ENCODE measurements at places on chromosomes 2 and 18. TPM values are rescaled to one million over a fixed set of nuclear protein-coding genes. Genes with fewer than 3 reads are reported as not detected.

GRCh38 chr18:64972545-64972944, 778.3 kb upstream of the CDH7 start:
- H3K27me3 ChIP-seq, result no peaks in the 10 kb centered on the region
- DNase-seq, result no peak
- no peaks in the 10 kb centered on the region for H3K36me3 ChIP-seq
- H3K4me3 ChIP-seq, result no peak overlapping the region
- H3K27ac ChIP-seq, result no peak overlapping the region
- no peaks in the 10 kb centered on the region for H3K4me1 ChIP-seq

IL18R1 gene
- not detected for total RNA-seq

PSTPIP2 gene
- not detected for total RNA-seq

LRP2 gene
- total RNA-seq, result not detected

SULT1C3 gene
- not detected for total RNA-seq

CD302 gene
- total RNA-seq, result not detected

ITSN2 gene
- total RNA-seq, result 96.0 TPM

Data from Karpas-422 (cell line).